ENCODE measurements at places on chromosomes 4 and X.

DNA sequence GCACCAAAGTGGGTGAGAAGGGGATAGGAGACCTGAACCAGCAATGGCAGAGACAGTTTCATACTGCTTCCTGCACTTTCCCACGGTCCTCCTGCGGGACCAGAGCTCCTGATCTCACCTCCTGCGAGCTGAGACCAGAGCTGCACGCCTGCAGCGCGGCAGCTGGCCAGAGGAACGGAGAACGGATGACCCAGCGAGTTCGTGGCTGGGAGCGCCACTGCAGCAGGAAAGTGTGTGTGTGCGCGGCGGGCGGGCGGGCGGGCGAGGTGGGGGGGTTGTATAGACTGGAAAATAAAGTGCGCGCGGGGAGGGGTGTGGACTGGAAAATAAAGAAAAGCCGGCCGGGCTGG is 16.5 kb downstream of the MCF2 start:
- no peak for DNase-seq

DNA sequence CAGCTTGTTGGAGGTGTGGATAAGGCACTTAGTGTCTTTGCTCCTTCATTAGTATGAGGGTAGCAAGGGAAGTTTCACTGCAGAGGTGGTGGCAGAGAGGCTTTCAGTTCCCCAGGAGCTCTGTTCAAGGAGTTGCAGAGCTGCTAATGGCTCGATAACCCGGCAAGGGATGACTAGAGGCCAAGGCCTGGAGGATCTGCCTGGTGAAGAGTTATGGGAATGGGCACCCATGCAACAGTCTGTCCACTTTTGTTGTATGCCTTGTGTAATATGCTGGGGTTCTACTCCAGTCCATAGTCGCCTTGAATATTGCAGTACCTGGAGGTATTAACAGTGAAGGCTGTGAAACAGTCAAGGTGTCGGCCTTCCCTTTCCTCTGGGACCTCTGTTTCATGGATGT is 67.8 kb upstream of the NBDY start:
- DNase-seq: no peak

GRCh38 chr4:129545599-129546278 is 449.8 kb downstream of the C4orf33 start:
- DNase-seq: no peak

DNA sequence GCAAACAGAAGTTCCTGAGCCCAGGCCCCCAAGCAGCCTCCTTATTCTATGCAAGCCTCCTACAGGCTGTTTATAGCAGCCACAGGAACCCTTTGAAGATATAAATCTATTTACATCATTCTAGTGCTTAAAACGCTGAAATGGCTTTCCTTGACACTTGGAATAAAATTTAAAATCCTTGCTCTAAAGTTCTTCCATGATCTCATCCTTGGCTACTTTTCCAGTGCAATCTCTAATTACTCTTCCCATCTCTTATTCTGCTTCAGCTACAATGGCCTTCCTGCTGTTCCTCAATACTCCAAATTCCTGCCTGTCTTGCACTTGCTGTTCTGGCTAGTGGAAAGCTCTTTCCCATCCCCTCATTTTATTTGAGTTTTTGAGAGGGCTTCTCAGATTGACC is 634.2 kb upstream of the NR3C2 start:
- no peak for DNase-seq

DNA sequence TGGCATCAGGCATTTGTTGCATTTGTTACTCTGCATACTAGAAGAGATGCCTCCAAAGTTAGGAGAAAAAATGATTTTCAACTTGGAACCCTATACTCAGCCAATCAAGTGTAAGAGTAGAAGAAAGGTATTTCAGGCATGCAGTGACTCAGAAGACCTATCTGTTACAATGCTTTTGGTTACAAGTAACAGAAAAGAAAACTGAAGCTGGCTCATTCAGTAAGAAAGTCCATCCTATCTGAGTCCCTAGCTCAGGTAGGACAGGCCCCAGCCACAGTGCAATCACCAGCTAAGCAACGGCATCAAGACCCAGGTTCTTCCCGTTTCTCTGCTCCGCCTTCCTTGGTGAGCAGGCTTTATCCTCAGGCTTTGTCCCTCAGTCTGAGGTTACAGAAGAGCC is 23.3 kb downstream of the MECP2 start:
- DNase-seq: peak; percentile 24

DNA sequence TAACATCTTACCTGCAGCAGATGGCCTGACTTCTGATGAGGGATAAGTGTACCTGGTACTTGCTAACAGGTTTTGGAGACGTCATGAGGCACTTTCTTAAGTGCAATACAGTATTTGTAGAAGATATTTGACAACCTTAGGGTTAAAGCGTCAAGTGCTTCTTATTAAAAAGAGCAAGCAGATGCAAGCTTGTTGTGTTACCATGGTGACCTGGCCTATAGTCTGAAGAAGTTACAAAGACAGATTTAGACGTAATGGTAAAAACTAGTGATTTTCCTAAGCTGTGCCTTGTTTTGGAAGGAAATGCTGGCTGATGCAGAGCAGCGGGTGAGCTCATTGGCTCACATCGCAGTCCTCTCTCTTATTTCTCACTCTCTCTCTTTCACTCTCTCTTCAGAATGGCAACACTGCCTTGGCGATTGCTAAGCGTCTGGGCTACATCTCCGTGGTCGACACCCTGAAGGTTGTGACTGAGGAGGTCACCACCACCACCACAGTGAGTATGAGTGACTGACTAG is 243.6 kb downstream of the ANK2 start:
- DNase-seq: no peak

Data from AG09309 (cell line).